ENCODE measurements at places on chromosomes 12 and 14.
A peak's percentile ranks its signal among the peaks of the same experiment; 100 is the strongest.

DNA sequence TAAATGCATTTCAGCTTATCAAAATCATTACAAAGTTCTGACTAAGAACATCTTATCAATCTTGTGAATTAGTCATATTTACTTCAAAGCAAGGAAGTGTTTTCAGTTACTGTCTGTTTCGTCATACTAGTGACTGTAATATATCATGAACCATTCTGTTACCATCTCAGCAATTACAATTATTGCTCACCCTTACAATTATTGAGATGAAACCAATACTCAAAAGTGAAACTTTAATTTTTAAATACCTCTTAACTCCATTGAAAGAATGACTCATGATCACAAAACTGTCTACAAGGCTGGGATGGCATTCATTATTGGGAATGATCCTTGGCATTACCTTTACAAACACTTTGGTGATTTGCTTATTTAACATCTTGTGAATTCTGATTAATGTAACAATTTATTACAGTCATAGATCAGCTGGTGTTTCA lies 90.3 kb downstream of the RPS6KA5 start:
- DNase-seq = peak; percentile 85

GRCh38 chr14:72503696-72504368 lies 390.1 kb downstream of the DPF3 start:
- DNase-seq = no peak

- no peak for DNase-seq
Observed at GRCh38 chr14:22974530-22975313, 7.6 kb downstream of the AJUBA start.

- DNase-seq = no peak
Observed at GRCh38 chr12:94650143-94651056, at the start of gene TMCC3. Gene TMCC3 (minus strand): TSS chr12:94650557. CDS start chr12:94650430, 127 bp downstream.

- peak; percentile 28 for DNase-seq
Observed at GRCh38 chr14:91649930-91650329, 82.0 kb downstream of the CATSPERB start.

DNA sequence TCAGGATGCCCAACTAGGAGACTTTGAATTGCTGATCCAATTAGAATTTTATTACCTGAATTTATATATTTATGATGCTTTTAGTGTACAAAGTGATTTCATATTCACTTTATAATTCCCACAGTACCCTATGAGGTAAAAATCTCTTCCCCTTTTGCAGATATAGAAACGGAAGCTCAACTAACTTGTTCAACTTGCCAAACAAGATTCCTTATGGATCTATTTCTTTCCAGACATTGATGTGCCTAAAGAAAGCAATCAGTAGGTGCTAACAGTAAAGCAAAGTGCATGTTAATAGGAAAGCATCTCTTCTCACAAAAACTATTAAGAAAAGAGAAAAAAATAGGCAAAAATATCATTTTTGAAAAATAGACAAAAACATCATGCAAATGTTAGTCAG lies 65.9 kb upstream of the PPP1R12A start:
- DNase-seq = no peak

DNA sequence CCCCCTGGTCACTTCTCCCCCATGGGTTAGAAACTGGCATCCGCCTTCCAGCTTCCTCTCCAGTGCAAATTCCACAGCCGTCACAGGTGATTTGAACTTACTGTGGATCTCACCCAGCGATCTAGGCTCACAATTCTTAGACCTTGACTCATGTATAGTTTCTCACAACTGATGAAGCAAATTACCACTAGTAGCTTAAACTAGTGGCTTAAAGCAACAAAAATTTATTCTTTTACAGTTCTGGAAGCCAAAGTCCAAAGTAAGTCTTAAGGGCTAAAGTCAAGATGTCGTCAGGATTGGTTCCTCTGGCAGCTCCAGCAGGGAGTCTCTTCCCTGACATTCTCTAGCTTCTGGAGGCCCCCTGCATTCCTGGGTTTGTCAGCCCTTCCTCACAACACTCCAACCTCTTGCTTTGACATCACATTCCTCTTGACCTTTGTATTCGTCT lies 117.4 kb downstream of the KTN1 start:
- DNase-seq = no peak

DNA sequence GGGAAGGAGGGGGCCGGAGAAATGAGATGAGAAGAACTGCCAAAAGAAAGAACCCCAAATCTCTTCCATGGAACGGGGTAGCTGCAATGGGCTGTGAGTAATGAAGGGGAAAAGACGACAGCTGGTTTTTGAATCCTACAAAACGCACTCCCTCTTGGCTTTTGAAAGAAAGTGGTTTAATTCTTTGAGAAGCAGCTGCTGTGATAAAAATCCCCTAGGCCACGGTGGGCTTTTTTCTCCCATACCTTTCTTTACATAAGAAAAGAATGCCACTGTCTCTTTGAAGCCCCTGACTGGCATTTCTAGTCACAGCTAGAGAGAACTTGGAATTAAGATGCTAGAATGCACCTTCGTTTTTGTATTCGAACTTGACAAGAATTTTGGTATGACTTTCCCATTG lies 486.1 kb downstream of the GLT1D1 start:
- DNase-seq = no peak

DNA sequence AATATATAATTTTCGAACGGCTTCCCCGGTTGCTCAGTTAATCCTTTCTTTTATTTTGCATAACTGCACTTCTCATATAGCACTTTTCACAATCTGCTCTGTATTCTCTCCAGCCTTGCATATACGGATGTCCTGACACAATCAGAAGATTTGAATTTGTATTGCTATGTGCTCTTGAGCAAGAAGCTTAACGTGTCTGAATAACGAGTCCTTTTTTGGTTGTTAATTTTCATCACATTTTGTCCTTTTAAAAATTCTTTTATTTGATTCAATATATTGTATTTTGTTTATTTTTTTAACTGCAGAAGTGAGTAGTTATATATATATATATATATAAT lies 17.6 kb downstream of the A2M start:
- DNase-seq = no peak

GRCh38 chr12:64782191-64782876 lies 23.1 kb upstream of the GNS start:
- no peak for DNase-seq

DNA sequence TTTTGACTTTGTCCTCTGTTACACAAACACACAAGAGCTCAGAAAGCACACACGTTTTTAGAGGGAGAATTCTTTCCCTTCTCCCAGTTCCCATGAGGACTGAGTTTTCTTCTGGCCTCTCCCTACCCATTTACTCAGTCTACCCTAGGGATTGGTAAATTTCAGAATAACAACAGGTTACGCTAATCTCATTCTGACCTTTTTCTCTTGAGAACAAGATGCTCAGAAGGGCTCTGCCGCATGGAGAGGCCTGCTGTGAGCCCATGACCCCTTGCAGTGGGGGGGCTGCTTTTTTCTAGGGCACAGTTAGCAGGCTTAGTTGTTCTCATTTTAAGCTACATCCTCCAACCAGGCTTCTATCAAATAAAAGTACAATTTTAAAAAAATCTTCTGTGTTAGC lies 69.5 kb downstream of the GPR135 start:
- no peak for DNase-seq

GRCh38 chr12:117360551-117361346 lies 677 bp downstream of the NOS1 start:
- no peak for DNase-seq

- DNase-seq = peak; percentile 8
Observed at GRCh38 chr12:124646385-124647230, 79.2 kb upstream of the NCOR2 start.

DNA sequence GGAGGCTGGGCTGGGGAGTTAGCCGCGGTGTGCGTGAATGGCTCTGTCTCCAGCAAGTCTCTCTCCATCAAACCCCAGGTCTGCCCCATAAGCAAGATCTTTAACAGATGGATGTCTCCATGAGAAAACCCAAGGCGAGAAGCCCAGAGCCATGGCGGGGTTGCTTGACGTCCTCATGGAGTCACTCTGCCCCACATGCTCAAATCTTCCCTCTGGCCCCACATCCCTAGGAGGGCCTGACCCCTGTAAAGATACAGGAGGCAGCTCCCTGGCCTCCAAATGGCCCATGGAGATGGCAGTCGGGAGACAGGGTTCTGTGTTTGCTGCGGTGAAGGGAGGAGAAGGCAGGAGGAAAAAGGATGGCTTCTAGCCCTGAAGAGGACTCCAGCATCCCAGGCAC lies 49.3 kb downstream of the C14orf132 start:
- DNase-seq = no peak

DNA sequence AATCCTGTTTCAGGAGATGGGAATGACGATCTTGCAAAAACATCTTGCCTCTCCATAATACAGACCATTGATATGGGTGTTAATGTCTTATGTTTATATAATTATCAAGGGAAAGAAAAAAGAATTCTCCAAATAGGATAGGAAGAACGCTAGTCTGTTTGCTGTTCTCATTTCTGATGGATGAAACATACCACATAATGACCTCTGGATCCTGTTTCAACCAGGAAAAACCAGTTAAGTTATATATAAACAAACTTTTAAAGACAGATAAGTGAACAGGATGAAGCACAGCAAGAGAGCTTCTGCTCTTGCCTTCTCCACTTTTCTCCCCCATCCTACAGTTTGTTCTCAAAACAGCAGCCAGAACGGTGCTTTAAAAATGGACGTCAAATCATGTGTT lies 27.8 kb downstream of the COQ6 start:
- no peak for DNase-seq

DNA sequence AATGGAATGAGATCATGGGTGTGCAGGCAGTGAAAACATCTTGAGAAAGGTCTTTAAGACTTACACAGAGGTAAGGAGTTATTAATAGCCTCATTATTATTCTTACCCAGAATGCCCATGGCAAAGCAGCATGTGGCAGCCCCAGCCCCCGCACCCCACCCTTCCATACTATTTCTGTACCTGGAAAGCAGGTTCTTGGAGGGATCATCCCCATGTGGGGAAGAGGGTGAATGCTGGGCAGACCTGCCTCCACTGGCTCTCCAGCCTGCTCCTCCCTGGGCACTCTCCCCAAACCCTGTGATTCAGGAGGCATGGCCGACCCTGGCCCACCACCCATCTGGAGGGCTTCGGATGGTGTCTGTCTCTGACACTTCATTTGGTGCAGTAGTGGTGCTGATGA lies 28.3 kb downstream of the NPC2 start:
- DNase-seq = no peak

GRCh38 chr12:119589634-119590033 lies 3.9 kb upstream of the TMEM233 start:
- DNase-seq = no peak

DNA sequence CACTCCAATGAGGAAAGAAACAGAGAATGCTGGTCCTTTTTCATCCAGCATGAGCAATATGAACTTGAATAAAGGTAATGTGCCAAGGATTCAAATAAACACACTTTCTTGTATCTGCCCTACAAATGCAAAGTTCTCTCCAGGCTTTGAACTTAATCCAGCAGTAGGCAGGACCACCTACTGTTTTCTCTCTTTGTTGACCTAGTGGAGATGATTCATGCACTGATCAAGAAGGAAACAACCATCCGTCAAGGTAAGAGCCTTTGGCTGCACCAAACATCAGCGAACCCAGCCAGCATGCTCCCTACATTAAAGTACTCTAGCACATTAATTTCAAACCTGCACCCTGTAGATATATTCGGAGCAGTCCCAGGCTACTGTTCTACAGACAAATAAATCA lies 489.3 kb downstream of the GALC start:
- no peak for DNase-seq

- DNase-seq = no peak
Observed at GRCh38 chr12:32115404-32116104, 8.9 kb downstream of the BICD1 start.

- no peak for DNase-seq
Observed at GRCh38 chr14:94340533-94340932, 17.4 kb upstream of the SERPINA6 start.

DNA sequence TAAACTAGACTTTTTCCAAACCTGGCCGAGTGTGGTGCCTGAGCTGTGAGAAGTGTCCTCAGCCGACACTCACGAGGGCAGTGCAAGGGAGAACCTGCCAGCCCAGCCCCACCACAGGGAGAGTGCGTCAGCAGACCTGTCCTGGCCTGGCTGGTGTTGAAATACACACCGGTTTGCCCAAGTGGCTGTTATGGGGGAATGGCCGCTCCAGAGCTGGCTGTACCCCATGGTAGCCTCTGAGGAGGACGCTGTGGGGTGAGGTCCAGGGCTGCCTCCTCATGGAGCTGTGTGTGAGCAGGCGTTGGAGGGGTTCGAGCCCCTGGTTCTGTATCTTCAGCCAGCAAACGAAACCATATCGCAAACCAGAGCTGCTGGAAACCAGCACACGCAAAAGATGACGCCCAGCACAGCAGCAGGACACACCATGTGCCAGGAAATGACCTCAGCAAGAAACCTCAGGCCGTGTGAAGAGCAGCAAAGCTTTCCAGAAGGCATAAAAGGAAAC lies 9.4 kb downstream of the ANKRD9 start:
- no peak for DNase-seq

- DNase-seq = peak; percentile 37
Observed at GRCh38 chr12:99386907-99387306, 260.6 kb upstream of the GARIN6 start.

- DNase-seq = no peak
Observed at GRCh38 chr12:116196226-116196625, 81.3 kb downstream of the MED13L start.

DNA sequence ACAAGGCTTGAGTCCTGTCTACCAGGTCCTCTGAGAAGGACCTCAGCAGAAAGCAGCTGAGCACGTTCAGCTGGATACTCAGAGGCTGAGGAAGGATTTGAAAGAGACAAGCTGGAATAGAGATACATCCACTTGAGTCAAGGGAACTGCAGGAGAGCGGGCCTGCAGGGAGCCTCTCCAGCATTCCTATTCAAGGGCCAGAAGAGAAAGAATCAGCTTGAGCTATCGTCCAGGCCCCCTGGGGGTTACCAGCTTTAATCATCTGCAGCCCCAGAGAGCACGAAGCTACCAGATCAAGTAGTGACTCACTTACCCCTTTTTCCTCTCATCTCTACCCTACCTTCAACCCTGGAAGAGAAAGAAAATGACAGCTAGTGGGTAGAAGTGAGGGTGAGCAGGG lies 80.9 kb downstream of the NDUFA12 start:
- no peak for DNase-seq

- no peak for DNase-seq
Observed at GRCh38 chr12:123139926-123140675, 10.8 kb downstream of the PITPNM2 start.

Data from activated CD4-positive, alpha-beta T cell treated with anti-CD3 and anti-CD28 coated beads, Interleukin-2, Interleukin-4, amounts not matched to agents 100 ng/mL and 50 ng/mL, durations not matched to agents 16 hours and 8 hours (primary cell).